ENCODE measurements at places on chromosomes 5 and 9. TPM values are rescaled to one million over a fixed set of nuclear protein-coding genes. Genes with fewer than 3 reads are reported as not detected.

FAM221B gene
- total RNA-seq, result not detected

FAM78A gene
- total RNA-seq, result 36.2 TPM

DNA sequence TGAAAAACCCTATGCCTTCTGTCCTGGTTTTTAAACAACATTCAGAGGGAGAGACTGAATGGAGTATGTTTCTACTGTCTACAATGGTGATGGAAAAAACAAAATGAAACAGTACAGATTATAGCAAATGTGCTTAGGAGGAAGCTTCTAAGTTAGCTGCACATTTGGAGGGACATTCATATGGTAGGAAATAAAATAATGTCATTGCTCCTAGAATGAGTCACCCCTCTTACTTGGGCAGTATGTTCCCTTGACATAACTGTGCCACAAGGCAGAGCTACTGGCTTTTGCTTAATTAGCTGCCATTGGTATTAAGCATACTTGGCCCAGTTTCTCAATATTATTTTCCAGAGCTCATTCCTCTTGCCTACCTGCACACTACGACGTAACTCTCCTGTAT, 128.9 kb downstream of the GDNF start:
- no peak for DNase-seq

CERCAM gene
- 1.0 TPM for total RNA-seq

DHFR gene
- 108 TPM for total RNA-seq

DNA sequence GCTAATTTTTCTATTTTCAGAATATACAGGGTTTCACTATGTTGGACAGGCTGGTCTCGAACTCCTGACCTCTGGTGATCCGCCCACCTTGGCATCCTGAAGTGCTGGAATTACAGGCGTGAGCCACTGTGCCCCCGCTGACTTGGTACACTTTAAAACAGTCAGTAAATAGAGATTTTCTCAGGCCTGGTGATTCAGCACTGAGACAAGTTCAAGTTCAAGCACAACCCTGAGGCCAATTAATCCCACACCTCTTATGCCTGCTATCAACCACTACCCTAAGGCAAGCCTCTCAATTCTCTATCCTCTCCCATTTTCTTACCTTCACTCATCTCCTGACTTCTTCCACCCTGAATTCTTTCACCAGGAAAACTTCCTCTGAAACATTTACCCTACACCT, 18.9 kb downstream of the MUSK start:
- DNase-seq, result no peak

DNA sequence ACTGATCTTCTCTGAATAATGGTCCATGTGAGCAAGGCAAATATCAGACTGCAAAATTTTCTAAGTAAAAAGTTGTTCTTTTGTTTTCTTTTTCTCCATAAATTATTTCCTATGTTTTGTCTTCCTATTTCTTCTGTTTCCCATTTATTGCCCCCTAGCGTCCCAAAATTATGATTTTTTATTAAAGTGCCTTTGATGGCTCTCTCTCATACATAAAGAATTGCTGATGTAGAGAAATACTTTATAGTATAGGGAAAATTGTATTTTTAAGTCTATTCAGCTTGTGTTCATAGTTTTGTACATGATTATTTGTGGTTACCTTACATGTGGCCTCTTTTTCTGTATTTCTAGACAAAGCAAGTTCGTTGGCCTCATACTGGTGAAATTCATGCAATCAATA, 1031.2 kb downstream of the EFNA5 start:
- DNase-seq, result no peak

DNA sequence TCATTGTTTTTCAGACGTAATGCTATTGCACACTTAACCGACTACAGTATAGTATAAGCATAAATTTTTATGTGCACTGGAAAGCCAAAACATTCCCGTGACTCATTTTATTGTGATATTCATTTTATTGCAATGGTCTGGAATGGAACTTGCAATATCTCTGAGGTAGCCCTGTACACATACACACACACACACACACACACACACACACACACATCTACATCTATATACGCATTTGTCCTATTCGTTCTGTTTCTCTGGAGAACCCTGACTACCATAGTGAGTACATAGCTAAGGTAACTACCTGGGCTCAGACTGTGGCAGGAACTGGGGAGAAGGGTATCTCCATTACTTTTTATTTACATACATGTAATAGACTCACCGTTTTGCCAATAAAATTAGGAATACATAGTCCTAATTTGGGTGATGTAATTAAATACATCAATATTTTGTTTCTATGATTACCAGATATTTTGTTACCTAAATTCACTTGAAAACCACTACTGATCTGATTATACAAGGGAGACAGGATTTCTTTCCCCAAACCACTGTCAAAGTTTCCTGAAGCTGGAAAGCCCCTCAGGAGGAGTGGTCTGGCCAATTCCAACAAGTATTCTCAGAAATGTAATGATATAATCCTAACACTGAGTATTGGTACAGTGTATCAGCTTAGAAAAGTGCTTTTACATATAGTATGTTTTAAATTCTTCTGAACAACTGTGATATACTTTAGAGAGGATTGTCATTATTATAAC, 74.0 kb upstream of the PLPP1 start:
- no peak for DNase-seq

GRCh38 chr9:131873891-131874440, 134.1 kb upstream of the RAPGEF1 start:
- no peak for DNase-seq

DNA sequence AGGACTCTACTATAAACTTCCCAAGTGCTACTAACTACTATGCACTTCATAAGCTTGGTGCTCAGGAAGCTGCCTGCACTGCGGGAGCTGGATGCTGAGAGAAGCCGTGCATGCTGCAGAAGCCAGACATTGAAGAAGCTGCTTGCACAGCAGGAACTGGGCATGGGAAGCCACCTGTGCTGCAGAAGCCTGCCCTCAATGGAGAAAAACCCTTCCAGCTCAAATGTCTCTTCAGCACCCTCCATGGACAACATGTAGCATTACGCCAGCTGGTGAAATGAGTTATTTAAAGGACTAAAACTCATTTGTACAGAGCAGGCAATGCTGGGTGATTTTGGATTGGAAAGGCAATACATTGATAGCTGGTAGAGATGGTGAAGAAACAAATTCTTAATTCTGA, 247.2 kb downstream of the KIF4B start:
- DNase-seq, result no peak

GRCh38 chr9:82140471-82140870, 151.9 kb downstream of the SPATA31D1 start:
- DNase-seq, result no peak

PCA3 gene
- not detected for total RNA-seq

C5orf58 gene
- total RNA-seq, result not detected

- DNase-seq, result no peak
Measured at GRCh38 chr9:94005272-94005901, 50.2 kb upstream of the BARX1 start.

All from activated CD4-positive, alpha-beta memory T cell treated with anti-CD3 and anti-CD28 coated beads for 36 hours (primary cell).